HAP-1 (cell line): ENCODE measurements at places on chromosomes 5 and 9.

DNA sequence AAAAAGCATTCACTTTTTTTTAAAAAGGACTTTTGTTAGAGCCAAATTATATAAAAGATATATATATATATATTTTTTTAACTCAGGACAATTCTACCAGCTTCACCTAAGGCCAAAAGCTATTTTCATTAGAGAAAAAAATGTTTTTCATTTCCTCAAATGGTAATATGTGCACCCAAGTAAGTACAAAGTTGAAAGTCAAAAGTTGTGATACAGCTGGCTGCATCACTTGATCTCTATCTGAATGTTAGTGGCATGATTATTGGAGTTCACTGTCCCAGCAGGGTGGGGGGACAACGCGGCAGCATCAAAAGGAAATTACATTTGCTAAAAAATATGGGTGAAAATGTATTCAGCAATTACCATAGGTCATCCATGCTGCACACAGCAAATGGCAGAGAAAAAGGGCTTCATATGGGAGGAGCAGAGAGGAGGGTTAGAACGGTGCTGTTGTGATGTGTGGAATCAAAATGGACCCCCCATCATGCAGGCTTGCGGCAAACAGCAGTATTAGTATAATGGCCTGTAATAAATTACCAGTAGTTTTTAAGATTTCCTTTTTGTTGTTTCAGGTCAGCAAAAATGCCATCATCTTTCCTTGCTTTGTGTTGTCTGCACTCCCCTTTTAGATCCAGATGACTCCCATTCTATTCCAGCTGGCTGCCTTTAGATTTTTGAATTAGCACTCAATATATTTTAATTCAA lies 253.7 kb downstream of the MAT2B start:
- no peak for DNase-seq

GRCh38 chr5:39639618-39640089 lies 214.9 kb upstream of the DAB2 start:
- no peak for DNase-seq

GRCh38 chr9:126932871-126933321 lies 18.3 kb downstream of the RALGPS1 start:
- no peak for DNase-seq

- peak; percentile 49 for DNase-seq
Measured at GRCh38 chr5:60677850-60678664, 21.9 kb downstream of the DEPDC1B start.

GRCh38 chr5:69416180-69416579 lies 1.3 kb downstream of the MARVELD2 start:
- no peak for DNase-seq

DNA sequence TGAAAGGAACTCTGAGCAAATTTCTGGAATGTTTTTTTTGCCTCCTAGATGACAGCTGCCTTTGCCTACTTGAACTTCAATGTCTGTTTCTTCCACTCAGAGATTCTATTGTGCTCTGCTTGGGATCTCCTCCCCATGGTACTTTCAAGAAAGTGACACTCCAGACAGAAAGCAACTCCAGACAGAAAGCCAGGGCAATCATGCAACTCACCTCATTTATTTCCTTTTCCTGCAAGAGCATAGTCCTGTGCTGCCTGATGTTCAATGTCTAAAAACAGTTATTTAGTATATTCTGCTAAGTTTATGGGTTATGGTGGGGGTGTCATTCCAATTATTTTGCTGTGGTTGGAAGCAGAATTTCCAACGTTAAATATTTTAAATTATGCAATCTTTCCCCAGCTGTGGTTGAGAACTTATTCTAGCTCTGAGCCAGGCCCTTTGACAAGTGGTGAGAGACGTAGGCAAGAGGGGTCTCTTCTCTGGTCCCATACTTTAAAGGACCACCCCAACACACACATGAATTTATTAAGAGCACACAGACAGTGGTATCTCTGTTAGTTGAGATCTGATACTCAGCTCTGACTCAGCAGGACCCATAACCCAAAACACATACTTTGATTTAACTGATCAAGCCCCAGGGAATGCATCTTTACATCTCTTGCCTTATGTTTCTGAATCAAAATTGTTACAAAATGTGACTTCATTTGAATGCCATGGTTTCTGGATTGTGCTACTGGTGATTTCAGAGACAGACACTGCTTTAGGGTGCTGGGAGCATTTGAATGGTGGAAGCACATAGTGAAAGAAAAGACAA lies 39.5 kb upstream of the MAMDC2 start:
- no peak for DNase-seq

DNA sequence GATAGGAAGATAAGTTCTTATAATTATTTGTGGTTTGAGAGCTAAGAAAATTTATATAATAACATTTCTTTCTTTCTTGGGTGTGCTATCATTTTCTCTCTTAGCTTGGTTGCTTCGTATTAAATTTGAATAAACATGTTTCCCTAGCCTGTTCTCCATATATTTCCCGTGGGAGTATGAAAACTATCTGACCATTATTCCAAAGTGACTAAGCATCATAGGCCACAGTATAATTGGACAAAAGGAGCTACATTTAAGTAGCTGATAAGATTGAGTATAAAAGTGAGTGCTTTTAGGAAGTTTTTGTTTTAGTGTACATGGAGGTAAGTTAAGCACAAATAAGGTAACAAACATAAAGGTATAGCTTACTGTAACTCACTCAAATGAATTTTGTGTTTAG lies 8.4 kb upstream of the OSMR start:
- DNase-seq, result no peak

DNA sequence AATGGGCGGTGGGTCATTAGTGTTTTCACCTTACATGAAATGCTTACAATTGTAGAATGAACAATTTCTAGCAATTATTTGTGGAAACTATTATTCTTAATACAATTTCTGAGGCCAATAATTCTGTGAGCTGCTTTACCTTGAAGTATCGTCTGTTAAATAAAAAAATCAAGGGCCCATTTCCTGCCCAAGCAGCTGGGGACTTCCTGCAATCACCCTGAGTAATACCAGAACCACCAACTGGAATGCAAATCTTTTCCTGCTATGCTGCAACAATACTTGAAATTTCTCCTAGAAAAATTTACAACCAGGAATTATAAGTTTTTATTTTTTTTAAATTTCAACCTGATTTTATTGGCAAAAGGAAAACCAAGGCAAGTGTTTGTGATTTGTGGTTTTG lies 52.6 kb downstream of the ADAMTS16 start:
- DNase-seq, result no peak

DNA sequence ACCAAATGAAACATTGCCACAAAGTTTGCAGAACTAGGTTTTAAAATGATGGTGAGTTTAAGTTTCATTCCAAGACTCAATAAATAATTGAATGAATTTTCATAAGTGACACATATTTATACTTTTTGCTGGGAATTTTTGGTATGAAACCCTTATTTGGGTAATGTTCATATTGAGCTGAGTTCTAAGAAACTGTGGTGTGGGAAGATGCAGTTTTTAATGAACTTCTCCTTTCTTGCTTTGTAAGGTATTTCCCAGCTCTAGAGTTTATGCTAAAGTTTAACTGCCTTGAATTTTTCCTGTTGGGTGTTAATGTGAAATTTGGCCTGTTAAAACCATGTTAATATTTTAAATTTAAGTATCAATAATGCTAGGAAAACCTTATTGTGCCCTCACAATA lies 15.1 kb downstream of the RABGAP1 start:
- no peak for DNase-seq

- no peak for DNase-seq
Measured at GRCh38 chr9:17160327-17160726, 25.5 kb downstream of the CNTLN start.

- DNase-seq, result no peak
Measured at GRCh38 chr5:169838688-169839087, 141.6 kb downstream of the INSYN2B start.

DNA sequence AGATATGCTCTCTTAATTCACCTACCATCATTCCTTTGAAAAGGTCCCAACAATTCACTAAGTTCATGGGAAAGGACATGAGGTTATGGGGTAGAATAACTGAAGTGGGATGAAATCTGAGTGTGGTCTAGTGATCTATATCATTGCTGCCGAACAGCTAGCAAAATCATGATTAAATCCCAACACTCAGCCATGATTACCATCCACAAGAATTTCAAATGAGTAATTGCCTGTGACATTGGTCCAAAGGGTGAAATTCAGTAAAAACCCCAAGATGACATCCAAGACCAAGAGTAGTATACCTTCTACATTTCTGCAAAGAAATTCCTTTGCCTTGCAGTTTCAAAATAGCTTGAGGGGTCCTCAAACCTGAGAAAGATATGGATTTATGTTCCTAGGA lies 225.6 kb downstream of the SPOCK1 start:
- DNase-seq, result no peak
